ENCODE measurements at places on chromosomes 11 and 22.

DNA sequence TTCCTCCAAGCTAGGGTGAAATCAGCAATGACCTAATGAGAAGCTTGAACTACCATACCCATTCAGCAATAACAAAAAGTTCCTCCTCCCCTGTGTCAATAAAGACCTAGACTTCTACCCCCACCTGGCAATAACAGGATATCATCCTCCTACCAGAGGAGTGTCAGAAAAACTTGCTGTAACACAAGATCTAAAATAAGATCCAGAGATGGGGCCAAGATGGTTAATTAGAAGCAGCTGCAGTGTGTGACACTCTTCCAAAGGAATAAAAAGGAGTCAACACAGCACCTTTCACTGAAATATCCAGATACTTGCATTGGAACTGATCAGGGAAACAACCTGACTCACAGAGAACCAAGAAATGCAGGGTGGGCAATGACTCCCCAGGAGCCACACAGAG is 84.4 kb upstream of the ARHGAP42 start:
- no peak for DNase-seq

DNA sequence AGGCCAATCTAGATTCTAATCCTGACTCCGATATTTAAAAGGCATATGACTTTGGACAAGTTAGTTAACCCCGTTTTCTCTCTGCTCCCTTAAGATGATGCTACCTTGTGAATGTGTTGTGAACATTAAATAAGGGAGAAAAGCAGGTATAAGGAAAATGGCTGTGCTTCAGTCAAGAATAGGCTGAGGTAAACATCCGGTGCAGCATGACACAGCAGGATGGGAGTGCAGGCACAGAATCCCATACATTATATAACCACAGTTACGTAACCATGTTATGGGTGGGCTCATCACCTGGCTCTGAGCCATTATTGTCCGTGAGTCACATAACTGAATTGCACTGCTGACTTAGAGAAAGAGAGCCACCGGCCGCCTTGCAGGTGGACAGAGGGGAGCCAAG is 382.2 kb upstream of the ANO5 start:
- no peak for DNase-seq

- no peak for DNase-seq
These were observed 42.2 kb downstream of the UBASH3B start for GRCh38 chr11:122697636-122698167.

GRCh38 chr22:41401781-41402648 is 20.3 kb downstream of the TEF start:
- peak; percentile 29 for DNase-seq

- no peak for DNase-seq
These were observed 72.3 kb upstream of the GRK3 start for GRCh38 chr22:25492162-25492561.

DNA sequence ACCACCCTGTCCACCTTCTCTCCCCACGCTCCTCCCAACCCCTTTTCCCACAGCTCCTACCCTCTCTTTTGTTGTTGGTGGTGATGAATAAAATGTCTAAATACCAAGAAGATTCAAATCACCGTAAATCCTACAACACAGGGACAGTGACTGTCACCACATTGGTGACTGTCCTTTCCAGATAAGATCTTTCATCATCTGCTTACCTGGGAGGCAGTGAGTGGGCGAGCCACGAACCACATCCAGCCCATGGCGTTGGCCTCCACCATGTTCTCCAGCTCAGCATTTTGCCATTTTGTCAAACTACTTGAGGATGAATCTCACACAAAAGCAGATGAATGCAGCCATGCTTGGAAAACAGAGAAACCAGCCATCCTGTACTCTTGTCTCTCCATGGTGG is 6.7 kb upstream of the CYTH4 start:
- DNase-seq = no peak

DNA sequence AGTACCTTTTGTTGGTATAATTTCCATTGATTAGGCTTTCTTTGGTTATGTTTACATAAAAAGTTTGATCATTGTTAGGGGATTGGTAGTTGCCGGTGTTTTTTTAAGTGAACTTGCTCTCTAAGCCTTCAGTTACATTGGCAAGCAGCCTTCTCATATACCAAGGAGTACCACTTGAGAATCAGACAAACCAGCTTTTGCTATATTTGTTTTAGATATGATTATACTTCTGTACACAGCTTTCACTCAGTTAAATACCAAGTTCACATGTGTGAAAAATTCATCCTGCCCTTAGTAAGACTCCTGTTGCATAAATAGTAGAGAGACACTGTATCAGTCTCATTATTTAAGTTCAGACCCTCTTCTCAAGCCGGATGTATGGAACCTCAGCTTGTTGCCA is 22.4 kb downstream of the ALKBH3 start:
- DNase-seq = no peak

DNA sequence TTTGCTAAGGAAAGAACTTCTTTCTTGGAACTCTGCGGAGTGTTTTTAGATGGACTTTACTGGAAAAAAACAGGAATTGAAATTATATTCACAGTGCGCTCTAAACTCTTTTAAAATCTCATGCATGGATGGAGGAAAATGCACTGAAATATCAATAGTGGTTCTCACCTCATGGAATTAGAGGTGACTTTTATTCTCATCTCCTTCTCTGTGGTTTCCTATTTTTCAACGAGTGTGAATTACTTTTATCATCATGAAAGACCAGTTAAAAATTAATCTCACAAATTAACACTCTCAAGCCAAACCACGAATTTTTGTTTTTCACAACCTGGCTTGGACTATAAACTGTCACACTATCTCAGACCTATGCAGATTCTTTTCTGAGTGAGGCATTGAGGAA is 16.6 kb downstream of the BMAL1 start:
- DNase-seq = no peak

DNA sequence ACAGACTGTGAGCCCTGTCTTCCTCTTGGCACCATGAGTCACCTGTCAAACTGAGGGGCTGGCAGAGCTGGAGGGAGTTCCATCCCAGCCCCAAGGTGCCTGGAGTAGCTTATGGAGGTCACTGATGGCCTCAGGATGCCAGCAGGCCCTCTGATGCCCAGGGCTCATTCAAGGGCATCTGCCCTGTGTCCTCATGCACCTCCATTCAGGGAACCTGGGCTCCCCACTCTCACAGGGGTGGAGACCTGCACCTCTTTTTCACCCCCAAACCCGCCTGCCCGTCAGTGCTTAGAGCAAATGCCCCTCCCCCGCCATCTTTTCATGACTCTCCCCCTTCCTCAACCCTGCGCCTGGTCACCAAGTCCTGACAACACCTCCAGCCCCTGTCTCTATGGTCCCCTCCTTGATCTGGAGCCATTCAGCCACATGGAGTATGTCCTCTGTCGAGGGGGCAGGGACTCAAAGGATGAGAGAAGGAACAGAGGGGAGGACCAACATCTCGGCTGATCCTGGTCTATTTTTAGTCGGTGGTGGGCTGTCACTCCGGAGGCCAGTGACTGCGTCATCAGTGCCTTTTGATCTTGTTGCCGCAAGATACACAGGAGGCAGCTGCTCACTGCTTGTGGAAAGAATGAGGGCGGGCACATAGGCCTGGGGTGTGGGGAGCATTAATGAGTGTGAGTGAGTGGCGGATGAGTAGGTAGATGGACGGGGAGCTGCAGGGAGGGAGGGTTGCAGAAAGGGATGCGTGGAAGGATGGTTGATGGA is 72.2 kb downstream of the CDKN1C start:
- DNase-seq = no peak

DNA sequence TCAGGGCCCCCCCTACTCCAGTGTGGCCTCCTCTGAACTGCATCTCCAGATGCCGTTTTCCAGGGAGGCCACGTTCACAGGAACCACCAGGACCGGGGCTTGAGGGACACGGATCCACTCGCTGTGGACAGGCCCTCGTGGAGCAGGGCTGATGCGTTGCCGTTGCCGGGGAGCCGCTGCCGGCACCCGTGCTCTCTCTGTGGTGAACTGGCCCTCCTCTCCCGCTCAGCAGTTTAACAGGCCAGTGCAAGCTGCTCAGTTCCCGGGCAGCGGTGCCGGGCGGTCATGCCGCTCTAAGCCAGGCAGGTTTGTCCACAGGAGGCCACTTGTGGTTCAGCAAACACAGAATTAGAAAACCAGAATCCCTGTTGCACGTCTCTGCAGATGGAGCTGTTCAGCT is 301.6 kb downstream of the TBC1D22A start:
- no peak for DNase-seq

- no peak for DNase-seq
These were observed 25.4 kb upstream of the MS4A6A start for GRCh38 chr11:60208146-60208895.

- no peak for DNase-seq
These were observed 1.3 kb upstream of the C1QTNF5 start for GRCh38 chr11:119342023-119342300.

DNA sequence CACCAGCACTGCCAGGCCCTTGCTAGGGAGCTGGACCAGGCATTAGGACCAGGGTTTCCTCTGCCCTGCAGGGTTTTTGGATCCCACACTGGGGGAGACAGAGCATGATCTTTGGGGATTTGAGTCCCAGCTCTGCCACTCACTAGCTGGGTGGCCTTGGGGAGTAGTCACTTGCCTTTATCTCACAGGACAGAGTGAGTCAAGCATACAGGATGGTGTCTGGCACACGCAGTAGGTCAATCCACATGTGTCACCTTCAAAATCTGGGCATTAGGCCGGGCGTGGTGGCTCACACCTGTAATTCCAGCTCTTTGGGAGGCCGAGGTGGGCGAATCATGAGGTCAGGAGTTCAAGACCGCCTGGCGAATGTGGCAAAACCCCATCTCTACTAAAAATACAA is 2.7 kb downstream of the NEFH start:
- DNase-seq = no peak

- no peak for DNase-seq
These were observed 49.6 kb upstream of the SLC35C1 start for GRCh38 chr11:45755281-45755859.

GRCh38 chr11:108923413-108923812 is 258.5 kb downstream of the DDX10 start:
- DNase-seq = no peak

GRCh38 chr11:19218216-19218615 is 16.4 kb upstream of the CSRP3 start:
- no peak for DNase-seq

- DNase-seq = no peak
These were observed 110.0 kb downstream of the KIRREL3 start for GRCh38 chr11:126890561-126890960.

GRCh38 chr11:113674397-113674685 is 31.8 kb downstream of the TMPRSS5 start:
- DNase-seq = no peak

DNA sequence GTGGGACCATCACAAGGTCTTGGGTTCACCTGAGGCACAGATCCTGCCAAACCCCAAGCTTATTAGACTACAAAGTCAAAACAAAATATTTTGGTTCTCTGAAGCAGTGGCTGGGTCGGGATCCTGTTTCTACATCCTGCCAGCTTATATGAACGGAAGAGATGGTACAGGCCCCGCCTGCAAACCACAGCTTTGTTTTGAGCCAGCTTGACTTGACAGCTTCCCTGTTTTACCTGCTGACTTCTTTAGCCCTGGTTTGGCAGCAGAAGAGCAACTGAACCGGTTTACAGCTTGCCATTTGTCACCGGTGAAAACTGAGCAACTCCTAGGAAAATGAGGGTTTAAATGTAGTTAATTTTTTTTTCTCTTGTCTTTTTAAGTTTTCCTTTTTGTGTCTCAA is 11.4 kb downstream of the PACS1 start:
- no peak for DNase-seq

DNA sequence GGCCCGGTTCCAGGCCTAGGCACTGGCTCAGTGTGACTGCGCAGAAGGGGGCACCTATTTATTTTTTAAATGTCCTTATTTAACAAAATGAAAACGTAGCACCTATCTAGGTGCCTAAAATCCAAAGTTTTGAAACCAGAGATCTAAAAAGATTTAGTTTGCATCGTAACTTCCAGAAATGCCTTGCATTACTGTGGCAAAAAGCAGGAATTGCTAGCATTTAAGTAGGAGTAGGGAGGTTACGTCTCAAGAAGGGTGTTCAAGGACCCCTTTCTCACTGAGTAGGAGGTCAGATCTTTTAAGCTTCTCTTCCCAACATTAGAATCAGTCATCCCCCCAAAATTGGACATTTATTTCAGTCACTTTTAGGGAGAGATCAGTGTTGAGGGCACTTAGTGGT is 7.7 kb upstream of the PLET1 start:
- no peak for DNase-seq

DNA sequence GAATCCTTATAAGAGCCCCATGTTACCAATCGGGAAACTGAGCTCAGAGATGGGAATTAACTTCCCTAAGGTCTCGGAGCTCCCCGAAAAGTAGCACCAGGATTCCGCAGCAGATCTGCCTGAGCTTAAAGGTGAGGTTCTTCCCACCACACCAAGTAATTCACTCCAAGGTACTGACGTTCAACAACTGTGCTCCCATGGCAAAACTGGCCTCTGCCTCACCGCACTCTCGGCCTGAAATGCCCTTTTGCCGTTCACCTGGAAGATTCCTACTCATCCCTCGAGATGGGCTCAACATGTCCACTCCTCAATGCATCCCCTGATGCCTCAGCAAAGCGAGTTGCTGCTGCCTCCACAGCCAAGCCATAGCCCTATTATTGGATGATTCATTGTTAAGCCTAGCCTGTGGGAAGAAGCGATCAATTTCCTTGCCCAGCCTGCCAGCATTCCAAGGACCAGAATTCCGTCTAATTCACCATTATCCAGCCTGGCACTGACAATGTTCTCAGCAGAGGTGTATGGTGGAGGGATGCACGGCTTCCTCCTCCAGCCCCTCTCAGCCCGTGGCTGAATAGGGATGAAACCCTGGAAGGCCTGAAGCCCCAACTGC is 4.2 kb downstream of the PLAAT3 start:
- no peak for DNase-seq

GRCh38 chr11:97943493-97943892 is 1077.3 kb upstream of the CNTN5 start:
- DNase-seq = no peak

GRCh38 chr11:13169709-13170108 is 107.9 kb upstream of the BMAL1 start:
- DNase-seq = no peak

GRCh38 chr11:8719721-8720120 is 37.1 kb downstream of the RPL27A start:
- no peak for DNase-seq

GRCh38 chr22:19110646-19111045 is 11.6 kb downstream of the DGCR2 start:
- no peak for DNase-seq

- no peak for DNase-seq
These were observed 371.6 kb downstream of the CADM1 start for GRCh38 chr11:115132436-115133228.
